ENCODE measurements at places on chromosomes 6 and 20. TPM values are rescaled to one million over a fixed set of nuclear protein-coding genes. Genes with fewer than 3 reads are reported as not detected.

DNA sequence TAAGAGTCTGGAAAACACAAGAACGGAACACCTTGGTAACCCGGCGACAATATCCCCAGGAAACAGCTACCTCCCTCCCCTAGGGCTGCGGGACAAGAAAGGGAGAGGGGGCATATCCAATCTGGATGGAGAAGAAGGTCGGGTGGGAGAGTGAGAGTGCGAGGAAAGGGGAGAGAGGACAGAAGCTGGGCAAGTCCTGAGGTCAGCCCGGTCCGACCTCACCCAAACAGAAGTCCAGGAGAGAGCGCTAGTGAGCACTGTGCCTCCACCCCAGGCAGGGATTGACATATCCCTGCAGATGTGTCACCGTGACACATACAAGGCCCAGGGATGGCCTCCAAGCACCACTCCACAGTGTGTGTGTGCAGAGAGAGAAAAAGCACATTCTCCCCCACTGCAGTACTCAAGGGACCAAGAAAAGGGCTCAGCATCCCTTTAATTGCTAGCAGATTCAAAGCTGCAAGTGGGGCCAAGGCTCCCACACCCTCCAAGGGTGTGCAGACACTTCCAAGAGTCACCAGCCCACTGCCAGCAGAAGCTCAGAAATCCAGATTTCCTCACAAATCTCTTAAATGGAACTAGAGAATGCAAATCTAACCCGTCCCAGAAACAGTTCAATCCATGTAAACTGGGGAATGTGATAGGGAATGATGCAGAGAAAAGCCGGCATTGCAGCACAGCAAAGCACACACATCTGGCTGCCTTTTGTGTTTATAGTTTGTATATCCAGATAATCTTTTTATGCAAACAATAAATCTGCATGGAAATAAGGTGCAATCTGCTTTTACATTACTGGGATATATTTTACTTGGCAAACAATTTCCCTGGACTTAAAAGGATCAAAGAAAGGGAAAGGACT, 3.1 kb downstream of the PXDC1 start:
- DNase-seq = peak; percentile 46

- no peak for DNase-seq
These were observed 21.8 kb downstream of the SERPINB6 start for GRCh38 chr6:2949536-2950083.

The GJA1 gene
- not detected for total RNA-seq

The C20orf204 gene
- total RNA-seq = 7.6 TPM

DNA sequence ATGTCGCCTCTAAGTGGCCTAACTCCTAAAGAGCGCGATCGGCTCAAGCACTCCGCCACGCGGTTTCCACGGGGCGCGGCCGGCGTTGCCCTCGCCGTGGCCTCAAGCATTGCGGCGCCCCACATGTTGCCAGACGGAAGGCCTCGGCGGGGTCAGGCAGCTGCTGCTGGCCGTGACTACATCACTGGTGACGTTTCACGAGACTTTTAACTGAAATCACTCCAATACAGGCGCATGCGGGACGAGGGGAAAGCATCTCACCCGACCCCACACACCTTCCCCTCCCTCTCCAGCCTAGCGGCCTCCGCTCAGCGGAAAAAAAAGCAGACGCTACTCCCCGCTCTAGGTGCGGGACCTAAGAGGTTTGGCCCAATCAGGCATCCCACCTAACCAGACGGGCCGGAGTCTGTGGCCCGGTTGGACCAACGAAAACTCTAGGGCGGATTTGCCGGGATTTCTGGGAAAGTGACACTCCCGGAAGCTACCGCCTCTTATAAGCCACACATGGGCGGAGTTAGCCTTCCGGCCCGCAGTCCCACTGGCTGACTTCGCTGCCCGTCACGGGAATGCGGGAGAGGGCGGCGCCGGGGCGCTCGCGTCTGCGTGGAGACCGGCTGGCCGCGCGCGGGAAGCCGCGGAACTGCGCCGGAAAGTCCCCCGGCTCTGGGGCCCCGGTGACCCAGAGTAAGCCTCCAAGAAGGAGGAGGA, at the start of gene NXT1:
Gene NXT1, plus strand, starts transcription at position 596 of the 708 bp plus-strand sequence. CDS start 3,251 bp downstream, outside the sequence.
- DNase-seq = peak; percentile 95

DNA sequence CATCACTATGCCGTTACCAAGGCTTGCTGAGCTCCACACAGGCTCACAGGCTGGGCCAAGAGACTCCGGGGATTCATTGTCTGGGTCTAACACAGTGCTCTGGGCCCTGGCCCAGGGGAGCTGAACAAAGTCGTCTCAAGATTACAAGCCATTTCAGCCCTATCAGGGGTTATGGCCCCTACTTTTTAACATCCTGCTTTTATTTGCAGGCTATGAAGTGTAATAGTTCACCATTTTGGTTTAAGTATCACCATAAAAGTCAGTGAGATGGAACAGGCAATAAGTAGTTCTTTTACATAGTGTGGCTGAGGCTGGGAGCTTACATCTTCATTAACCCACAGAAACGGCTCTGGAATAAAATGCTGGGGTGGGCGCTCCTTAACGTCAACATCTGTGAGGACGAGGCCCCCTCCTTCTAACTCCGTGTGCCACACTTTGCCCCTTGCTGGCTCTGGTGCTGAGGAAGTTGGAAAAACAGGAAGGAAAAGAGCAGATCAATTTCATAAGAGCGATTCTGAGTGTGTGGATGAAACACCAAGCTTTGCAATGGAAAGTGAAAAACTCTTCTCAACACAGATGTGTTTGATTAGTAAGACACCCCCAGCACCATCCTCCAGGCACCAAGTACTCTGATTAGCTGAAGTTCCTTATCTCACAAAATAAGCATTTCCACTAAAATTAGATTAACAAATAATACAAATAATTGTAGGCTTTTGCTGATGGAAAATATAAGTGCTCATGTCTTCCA, 447.3 kb downstream of the MAFB start:
- no peak for DNase-seq

GRCh38 chr20:20529597-20529996, 161.7 kb downstream of the INSM1 start:
- no peak for DNase-seq

- DNase-seq = peak; percentile 77
These were observed 46.0 kb downstream of the SLC35D3 start for GRCh38 chr6:136967876-136968752.

DNA sequence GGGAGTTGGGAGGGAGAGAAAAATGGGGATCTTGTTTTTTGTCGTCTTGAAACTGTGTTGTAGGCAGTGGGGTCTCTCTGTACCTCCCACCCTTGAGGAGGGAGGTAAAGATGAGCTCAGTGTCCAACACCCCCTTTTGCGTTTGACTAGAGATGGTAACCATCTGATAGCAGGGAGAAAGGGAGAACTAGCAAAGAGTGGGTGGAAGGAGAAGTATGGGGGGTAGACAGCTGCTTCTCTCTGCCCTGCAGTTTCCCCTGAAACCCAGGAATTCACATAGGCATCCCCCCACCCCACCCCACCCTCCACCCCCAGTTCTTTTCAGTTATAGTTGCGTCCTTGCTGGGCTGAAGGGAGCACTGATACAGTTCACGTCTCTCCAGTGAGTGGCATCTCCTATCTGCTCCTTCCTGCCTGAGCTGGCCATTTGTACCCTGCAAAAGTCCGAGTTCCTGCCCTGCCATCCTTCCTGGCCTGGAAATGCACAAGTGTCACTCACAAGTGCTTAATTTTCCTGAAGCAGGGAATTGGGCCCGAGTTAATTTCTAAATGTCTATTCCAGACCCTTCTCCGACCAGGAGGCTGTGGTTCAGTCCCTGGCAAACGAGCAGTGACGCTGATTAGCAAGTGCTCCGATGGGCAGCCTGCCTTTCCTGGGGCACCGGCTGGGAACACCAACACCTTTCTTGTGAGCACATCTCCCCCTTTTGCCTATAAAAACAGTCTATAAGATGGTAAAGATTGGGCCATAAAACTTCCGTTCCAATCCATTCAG, 1.5 kb downstream of the SIRPA start:
- no peak for DNase-seq

The SLC35D3 gene
- total RNA-seq = not detected
